ENCODE measurements at places on chromosomes 7 and 10.

GRCh38 chr10:49429458-49429857 lies 33.6 kb upstream of the DRGX start:
- no peak for DNase-seq

- no peak for DNase-seq
Observed at GRCh38 chr7:130149281-130150139, 55.7 kb downstream of the TMEM209 start.

GRCh38 chr10:80296942-80297341 lies 7.5 kb upstream of the MAT1A start:
- no peak for DNase-seq

GRCh38 chr10:131790021-131790420 lies 110.8 kb upstream of the PPP2R2D start:
- DNase-seq = no peak

DNA sequence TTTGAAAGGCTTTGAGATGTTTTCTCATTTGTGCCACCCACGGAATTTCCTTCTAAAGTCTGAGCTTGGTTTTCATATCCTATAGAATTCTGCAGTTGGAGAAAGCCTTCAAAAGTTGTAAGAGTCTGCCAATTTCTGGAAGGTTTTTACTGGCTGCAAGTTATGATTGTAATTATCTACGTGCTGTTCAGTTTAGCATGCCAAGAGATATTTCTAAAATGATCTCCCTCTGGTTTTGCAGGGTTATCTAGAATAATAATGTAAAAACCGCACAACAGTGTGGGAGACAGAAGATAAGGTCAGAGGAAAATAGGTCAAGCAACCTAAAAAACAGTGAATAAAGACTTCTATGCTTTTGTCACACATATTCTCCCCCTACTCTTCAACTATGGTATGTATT lies 69.3 kb downstream of the MTERF1 start:
- DNase-seq = no peak

DNA sequence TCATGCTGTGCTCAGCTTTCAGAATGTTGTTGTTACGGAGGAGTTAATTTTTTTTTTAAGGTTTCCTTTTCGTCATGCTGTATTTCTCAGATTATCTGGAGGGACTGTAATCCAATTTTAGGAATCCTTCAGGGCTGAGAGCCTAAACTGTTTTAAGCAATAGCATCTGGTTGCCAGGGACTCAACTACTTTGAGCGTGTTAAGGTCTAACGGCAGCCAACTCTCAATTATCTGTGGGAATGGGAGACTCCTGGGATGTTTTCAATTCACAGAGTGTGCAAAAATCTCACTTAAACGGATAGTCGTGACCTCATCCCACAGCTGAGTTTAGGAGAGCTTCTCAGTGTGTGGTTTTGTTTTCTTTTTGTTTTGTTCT lies 291.7 kb downstream of the AUTS2 start:
- DNase-seq = no peak

- DNase-seq = no peak
Observed at GRCh38 chr10:93267521-93267920, 193.8 kb downstream of the CYP26A1 start.

GRCh38 chr10:13853854-13854253 lies 267.1 kb downstream of the PRPF18 start:
- peak; percentile 65 for DNase-seq

- no peak for DNase-seq
Observed at GRCh38 chr7:27161214-27161720, 4.1 kb downstream of the HOXA9 start.

DNA sequence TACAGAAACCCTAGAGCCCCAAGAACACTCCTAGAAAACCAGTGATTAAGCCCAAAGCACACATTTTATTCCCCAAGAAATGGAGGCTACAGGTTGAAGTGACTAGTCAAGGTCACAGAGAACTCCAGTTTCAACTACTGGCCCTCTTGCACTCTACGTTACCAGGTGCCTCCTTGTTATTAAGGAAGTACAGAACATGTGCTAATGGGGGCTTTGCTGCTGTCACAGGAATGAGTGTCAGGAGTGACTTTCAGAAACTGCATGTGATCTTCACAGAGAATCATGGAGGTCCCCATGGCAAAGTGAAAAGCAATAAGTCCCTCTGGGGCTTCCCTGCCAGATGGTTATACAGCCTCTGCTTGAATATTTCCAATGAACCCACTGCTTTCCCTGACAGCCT lies 19.3 kb downstream of the JAZF1 start:
- DNase-seq = no peak

DNA sequence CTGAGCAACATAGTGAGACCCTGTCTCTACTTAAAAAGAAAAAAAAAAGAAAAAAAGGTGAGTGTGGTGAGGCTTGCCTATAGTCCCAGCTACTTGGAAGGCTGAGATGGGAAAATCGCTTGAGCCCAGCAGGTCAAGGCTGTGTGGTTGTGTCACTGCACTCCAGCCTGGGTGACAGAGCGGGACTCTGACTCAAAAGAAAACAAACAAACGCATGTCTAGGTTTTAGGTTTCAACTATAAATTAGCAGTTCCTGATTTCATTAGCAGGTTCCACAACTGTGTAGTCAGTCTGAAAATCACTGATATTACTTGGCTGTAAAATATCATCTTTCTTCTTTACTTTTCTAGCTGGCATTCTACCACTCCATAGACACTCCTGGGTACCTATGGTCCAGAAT lies 155.7 kb upstream of the HGF start:
- DNase-seq = no peak

DNA sequence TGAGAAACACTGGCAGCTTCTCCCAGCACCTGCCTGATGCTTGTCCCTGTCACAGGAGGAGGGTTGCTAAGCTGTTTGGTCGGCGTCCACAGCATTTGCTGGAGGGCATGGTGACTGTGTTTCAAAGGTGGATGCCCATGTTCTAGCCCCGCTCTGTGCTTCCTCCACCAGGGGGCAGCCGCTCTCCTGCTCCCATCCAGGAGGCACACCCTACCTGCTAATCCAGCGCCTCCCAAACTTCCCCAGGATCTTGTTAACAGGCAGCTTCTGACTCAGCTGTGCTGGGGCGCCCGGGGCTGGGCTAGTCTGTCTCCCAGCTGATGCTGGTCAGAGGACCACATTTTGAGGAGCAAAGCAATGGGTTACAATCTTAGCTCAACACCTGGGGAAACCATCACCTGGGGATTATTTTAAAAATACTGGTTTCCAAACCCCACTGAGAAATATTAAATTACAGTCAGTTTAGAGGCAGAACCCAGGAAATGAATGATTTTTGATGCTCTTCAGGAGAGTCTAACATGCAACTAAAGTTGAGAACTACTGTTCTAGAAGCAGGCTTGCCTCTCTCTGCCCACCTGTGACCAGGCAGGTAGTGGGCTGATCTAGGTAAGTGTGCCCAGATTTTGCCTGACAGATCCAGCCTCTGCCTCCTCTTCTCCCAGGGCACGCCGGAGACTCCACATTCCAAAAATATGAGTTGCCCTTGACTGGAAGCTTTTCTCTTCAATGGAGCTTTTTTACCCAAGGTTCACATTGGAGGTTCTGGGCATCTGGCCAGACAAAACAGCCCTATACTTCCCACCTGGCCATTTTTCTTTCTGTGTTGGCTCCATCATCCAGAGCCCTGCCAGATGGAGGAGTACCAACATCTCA lies 92.7 kb upstream of the GPR26 start:
- peak; percentile 6 for DNase-seq

- DNase-seq = no peak
Observed at GRCh38 chr7:45573204-45573603, 964 bp upstream of the ADCY1 start.

- DNase-seq = no peak
Observed at GRCh38 chr10:86113983-86114382, 252.6 kb downstream of the GRID1 start.

DNA sequence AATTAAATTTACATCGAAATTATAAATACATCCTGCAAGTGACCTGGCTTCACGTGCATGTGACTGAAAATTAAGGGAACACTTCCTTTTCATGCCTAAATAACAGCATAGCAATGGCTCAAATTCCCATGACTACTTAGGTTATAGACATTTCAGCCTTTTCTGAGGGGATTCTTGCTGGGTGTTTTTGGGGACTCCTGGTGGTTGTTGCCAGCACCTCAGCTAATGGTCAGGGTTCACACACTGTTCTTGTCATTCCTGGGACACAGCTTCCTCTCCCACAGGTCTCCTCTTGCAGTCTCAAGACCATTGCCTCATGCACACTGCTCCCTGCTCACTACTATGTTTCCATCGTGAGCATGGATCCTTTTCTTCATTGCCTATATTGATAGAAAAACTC lies 148.9 kb upstream of the GLI3 start:
- DNase-seq = peak; percentile 3

GRCh38 chr10:103736763-103737162 lies 118.6 kb downstream of the SH3PXD2A start:
- DNase-seq = no peak

Measured in fibroblast of pulmonary artery (primary cell).